Tongue (tissue), 3 donors: ENCODE measurements at places on chromosomes 4 and X.

DNA sequence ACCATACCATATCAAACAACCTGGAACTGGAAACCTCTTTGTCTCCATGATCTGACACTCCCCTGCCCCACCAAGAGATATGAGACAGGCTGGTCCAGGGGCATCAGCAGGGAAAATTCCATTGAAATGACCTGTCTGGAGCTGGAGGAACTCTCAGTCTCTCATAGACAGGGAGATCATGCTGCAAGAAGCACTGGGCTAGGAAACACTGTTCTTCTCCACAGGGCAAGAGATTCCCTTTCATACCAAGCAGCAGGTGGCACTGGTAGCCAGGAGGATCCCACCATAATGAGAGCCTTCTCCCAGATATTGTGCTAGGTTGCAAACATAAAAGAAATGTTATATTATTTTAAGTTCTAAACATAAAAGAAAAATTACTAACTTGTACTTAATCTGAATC lies 14.5 kb upstream of the NALF2 start:
- DNase-seq: no peak

DNA sequence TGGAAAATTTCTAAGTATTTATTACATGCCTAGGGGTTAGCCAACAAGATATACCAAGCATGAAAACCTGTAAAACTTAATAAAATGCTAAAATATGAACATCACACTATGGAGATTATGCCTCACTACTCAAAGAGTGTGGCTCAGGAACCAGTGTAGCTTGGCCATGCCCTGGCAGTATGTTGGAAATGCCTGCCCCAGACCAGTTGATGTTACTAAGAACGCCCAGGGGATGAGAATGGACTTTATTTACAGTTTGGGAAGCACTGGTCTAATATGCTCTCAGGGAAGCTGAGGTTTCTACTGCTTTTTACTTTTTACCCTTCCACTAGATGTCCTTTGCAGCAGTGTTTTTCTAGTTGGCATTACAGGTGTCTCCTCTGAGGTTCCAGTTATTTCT lies 23.7 kb upstream of the TXLNG start:
- DNase-seq: no peak

- no peak for DNase-seq
Measured at GRCh38 chr4:143184217-143184502, 557 bp upstream of the USP38 start.

DNA sequence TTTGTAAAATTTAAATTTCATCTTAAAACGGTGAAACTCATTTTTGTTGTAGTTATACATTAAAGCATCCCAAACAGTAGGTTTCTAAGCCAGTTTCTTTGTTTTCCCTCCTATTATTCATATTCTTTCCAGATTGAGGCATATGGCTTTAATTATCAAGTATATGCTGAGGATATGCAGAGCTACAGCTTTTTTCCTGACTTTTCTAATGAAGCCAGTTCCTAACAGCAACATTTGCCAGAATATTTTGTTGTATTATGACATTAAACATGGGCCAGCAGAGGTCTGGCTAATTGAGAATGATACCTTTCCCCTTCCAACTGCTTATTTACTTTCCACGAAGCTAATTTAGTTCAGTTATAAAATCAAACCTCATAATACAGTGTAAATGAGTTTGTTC lies 75.3 kb downstream of the SLIT2 start:
- DNase-seq: peak; percentile 56

- DNase-seq: no peak
Measured at GRCh38 chrX:2449135-2449886, 51.5 kb downstream of the DHRSX start.

- DNase-seq: no peak
Measured at GRCh38 chr4:172750910-172751309, 417.7 kb upstream of the GALNT7 start.

- no peak for DNase-seq
Measured at GRCh38 chr4:152680988-152681603, 1.3 kb upstream of the TMEM154 start.

DNA sequence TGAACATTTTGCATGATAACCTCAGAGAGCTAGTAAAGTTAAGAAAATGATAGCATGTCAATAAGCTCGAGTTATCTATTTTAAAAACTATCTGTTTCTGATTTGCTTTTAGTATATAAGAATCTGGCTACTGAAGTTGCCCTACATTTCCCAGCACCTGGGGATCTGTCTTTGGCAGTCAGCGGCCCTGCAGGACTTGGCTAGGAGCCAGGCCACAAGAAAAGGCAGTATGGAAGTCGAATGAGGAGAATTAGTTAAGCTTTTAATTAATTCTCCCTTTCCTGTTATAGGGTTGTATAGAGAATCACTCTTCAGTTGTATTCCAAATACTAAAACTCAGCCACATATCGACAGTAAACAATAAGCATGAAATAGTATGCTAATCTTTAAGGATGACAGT lies 22.7 kb downstream of the POU4F2 start:
- DNase-seq: no peak

- no peak for DNase-seq
Measured at GRCh38 chr4:53800741-53801140, 209.5 kb upstream of the LNX1 start.

DNA sequence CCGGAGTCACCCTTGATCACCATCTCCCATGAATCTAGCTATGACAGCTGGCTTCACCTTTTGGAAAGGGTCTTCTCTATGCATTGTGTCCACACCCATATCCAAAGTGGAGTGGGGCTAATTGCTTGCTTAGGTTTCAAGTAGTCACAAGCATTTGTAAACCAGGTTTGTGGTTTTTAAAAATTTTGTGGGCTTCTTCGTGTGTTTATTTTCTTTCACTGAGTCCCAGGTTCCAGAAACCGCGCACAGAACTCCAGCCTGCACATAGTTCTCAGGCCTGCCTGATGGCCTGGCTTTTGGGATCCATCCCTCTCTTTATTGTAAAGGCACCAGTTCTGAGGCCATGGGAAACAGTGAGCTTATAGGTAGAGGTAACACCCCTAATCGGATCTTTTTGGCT lies 70.2 kb upstream of the TLR3 start:
- no peak for DNase-seq

DNA sequence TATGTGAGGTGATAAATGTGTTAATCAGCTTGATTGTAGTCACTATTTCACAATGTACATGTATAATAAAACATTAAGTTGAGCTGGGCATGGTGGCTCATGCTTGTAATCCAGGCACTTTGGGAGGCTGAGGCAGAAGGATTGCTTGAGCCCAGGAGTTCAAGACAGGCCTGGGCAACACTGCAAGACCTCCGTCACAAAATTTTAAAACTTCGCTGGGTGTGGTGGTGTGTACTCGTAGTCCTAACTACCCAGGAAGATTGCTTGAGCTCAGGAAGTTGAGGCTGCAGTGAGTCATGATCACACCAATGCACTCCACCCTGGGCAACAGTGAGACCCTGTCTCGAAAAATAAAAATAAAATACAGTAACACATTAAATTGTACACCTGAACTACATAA lies 20.1 kb downstream of the LYAR start:
- DNase-seq: no peak

GRCh38 chr4:172963498-172964294 lies 204.9 kb upstream of the GALNT7 start:
- DNase-seq: no peak

- no peak for DNase-seq
Measured at GRCh38 chr4:14272206-14272605, 644.7 kb upstream of the BOD1L1 start.

DNA sequence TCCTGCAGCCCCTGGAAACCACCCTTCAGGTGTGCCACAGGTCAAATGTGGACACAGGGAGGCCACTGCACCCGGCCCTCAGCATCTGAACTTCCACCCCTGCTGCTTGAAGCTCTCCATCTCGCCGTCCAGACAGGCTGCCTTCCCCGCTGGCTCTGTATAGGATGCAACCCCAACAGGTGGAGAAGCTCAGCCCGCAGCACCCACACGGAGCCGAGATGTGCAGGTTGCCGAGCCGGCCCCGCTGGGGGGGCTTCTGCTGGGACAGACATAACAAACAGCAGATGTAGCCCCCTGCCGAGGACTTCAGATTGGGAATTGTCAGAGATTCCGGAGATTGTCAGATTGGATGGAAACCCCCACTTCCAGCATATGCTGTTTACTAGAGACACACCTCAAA lies 20.5 kb downstream of the TMEM187 start:
- no peak for DNase-seq

DNA sequence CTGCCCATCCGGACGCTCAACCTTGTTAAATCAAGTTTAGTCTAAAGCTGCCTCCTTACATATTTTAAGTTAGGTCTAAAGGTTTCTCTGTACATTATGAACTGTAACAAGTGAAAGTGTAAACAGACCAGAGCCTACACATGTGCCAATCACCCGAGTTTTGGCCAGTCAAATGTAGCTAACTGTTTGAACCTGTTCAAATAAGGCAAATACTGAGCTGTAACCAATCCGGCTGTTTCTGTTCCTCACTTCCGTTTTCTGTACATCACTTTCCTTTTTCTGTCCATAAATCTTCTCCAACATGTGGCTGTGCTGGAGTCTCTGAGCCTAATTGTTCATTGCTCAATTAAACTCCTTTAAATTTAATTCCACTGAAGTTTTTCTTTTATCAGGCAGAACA lies 113.3 kb upstream of the SHISA3 start:
- no peak for DNase-seq
